ENCODE measurements at places on chromosomes 1 and 21.

- DNase-seq: no peak
Observed at GRCh38 chr1:246317332-246318035, 189.6 kb downstream of the SMYD3 start.

GRCh38 chr1:3477241-3477995, 23.0 kb downstream of the ARHGEF16 start:
- DNase-seq: no peak

DNA sequence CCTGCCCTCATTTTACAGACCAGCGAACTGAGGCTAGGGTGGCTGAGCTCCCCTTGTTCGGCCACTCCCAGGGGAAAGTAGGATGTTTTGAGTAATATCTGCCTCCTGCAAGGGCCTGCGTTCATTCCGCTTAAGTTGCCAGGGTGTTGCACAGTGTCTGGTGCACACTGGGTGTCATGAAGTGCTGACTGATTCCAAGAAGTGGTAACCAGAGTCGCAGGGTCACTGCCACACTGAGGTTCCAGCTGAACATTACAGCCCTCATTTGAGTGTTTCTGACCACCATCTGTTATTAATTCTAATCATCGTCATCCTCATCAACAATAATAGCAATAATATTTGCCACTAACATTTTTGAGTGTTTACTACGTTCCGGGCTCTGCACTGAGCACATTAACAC, 250.6 kb downstream of the KAZN start:
- DNase-seq: no peak

DNA sequence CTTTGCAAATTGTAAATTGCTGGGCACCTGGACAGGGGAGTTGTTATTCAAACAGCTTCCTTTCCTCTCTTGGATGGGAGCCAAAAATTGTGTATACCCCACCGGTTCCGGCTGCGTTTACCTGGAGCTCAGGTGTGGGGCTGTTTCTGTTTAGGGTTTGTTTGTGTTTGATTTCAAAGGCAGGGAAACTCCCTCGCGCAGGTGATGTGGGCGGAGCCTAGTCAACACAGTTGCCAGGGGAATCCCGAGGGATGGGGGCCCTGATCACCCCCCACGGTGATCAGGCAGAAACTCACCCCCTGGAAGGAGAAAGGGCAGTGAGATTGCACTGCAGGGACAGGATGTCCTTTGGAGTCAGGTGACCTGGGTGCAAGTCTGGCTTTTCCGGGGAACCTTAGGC, 28.3 kb downstream of the CDCP2 start:
- DNase-seq: peak; percentile 4

DNA sequence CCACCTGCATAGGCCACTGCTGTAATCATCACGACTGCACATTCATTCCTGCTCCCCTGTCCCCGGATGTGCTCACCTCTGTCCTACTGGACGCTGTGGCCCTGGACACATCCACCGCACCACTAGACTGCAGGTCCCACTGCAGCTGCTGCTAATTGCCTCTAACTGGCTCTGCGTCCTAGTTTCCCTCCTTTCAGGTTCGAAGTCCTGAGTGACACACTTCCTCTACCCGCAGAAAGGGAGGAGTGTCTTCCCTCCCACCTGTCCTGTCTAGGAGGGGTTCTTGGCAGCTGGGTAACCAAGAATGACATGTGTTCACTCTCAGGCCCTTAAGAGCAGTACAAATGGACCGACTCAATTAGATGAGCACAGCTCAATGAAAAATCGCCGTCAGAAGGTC, 40.5 kb upstream of the ITPKB start:
- peak; percentile 38 for DNase-seq

DNA sequence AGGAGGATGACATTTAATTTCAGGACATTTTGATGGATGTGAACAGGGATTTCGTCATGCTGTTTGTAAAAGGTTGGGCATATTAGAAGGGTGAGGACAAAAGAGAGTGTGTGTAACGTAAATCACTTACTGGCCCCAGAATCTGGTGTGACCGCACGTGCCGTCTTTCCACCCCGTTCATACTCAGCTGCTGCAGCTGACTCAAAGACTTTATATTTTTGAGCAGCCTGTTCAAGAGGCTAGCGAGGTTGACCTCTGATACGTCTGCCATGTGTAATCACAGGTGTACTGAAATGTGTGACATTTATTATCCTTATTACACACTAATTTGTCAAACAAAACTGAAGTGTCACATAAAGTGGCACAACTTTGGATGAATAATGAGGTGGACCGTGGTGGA, 66.5 kb upstream of the ERRFI1 start:
- DNase-seq: no peak

GRCh38 chr1:107056426-107057196, at the start of gene PRMT6:
Gene PRMT6, plus strand, starts transcription at chr1:107056674. Its CDS starts 42 bp downstream, at chr1:107056716.
- peak; percentile 81 for DNase-seq

DNA sequence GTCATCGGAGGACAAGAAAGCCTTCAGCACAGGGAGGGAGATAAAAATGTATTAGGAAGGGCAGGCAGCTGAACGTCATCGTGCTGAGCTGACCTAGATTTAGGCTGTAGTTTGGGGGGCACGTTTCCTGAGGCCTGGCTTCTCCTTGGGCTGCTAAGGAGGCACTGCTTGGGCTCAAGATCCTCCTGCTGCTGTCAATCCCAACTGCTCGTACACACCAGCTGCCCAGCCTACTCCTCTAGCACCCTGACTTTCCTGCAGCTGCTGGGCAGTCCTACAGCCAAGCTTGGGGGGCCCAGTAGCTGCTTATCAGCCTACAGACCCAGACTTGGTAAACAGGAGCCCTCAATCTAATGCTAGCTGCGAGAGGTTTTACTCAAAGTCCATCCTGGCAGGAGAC, 6.2 kb downstream of the TMEM35B start:
- DNase-seq: no peak

DNA sequence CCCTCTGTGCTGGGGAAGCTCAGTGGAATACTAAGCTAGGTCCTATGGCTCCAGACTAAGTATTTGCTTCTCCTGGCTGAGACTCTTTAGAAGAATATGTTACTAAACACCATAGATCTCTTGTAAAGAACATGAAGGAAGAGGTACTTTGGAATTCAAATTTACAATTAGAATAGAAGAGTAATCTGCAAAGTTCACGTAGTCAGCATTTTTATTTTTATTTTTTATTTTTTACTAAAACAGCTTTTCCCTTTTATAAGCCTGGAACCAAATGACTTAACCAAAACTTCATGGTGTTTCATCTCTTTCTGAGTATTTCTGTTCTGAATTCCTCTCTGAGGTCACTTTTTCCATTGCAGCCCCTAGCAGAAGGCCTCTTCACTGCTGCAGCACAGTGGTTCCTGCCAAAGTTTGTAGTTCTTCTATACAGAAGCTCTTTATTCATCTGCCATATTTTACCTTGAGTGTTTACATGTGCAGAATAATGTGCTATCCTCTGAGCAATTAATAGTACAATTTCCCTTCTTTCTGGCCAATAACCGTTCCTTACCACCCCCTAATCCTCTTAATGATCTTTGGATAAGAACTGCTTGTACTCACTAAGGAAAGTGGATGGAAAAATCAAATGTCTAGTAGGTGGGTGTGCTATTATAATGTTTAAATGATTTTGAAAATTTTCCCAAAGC, 27.2 kb downstream of the TSEN15 start:
- no peak for DNase-seq

GRCh38 chr1:28078680-28079626, 9.5 kb downstream of the EYA3 start:
- no peak for DNase-seq

GRCh38 chr21:43262427-43262826, 93.6 kb downstream of the CRYAA start:
- no peak for DNase-seq

DNA sequence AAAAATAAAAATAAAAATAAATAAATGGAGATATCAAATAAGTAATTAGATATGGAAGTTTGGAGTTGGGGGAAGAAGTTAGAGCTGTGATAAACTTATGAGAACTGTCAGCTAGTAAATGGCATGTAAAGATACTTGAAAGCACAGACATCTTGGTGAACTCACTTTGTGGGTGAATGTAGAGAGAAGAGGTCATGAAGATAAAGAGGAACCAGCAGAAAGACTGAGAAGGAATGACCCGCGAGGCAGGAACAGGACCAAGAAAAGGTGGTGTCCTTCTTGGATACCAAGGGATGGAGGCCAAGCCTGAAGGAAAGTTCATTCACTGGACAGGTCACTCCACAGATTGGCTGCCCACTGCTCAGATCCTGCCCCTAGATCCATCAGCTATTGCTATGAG, 4.7 kb upstream of the CAPZB start:
- DNase-seq: no peak

GRCh38 chr21:32135401-32136363, 143.2 kb downstream of the MIS18A start:
- no peak for DNase-seq

DNA sequence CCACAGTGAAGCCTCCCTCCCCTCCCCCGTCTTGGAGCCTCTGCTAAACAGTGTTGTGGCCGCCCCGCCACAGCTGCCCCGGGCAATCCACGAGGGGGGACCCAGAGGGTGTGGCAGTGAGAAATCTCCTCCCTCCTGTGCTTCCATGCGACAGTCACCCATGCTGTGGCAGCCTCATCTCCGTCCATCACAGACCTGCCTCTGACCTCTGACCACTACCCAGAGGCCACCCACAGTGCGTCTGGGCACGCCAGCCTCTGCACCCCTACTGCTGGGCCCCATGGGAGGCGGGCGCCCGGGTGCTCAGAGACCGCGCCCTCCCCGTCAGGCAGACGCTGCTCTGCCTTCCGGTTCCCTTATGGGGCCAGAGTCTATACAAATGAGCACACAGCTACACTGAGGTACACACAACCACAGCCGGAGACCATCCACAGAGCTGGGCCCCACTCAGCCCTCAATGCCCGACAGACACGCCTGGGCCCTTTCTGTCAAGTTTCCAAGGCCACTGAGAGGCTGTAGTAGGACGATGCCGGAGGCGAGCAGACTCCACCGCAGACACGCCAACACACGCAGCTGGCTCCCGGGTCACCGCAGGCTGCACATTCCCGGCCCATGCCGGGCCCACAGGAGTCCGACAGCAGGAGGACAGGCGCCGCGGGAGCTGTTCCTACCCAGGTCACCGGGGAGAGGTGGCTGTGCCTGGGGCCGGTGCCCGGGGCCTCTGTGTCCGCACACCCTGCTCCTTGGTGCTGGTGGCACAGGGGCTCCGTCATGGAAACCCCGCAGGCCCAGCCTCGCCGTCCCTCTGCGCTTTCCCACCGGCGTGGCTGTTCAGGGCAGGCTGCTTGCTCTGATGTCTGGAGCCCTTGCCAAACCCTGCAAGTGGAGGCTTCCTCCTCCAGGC, 23.9 kb upstream of the TMEM52 start:
- no peak for DNase-seq

GRCh38 chr1:220521778-220522177, 6.2 kb upstream of the MARK1 start:
- DNase-seq: peak; percentile 73

DNA sequence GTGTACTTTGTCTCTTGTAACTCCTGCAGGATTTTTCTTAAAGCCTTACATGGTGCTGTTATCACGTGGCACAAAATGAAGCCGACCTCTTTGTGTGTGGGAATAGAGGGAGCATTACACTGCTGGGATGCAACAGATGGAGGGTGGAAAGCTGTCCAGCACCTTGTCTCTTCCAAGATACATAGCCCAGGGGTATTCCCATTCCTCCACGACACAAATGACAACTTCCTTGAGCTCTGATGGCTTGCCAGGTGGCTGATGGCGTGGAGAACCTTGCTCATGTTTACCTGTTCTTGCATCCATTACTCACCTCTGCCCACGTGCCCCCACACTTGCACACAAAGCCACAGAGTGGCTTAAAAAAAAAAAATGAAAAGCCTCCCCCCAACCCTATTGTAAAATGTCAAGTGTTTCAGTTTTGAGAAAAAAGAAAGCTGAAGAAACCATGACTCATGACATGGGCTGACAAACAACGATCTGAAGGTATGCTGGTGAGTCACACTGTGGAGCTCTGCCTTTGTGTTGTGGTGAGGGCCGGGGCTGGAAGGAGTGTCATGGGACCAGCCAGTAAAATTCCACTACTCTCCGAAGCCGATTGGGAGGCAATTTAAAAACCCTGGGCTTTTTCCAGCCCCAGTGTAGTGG, 32.0 kb upstream of the ATP5PO start:
- DNase-seq: peak; percentile 25

GRCh38 chr21:44539991-44540666, at the start of gene KRTAP10-1:
Gene KRTAP10-1, minus strand, starts transcription at chr21:44540195. Its CDS starts 45 bp downstream, at chr21:44540150.
- DNase-seq: no peak

- no peak for DNase-seq
Observed at GRCh38 chr1:25566730-25567341, 23.4 kb downstream of the LDLRAP1 start.

GRCh38 chr1:222938986-222939385, 124.1 kb downstream of the DISP1 start:
- no peak for DNase-seq

- DNase-seq: no peak
Observed at GRCh38 chr1:221035662-221036153, 156.5 kb downstream of the HLX start.

GRCh38 chr21:45833414-45833813, 148.2 kb upstream of the COL6A1 start:
- DNase-seq: no peak

- DNase-seq: no peak
Observed at GRCh38 chr1:165143437-165144065, 213.0 kb downstream of the LMX1A start.

DNA sequence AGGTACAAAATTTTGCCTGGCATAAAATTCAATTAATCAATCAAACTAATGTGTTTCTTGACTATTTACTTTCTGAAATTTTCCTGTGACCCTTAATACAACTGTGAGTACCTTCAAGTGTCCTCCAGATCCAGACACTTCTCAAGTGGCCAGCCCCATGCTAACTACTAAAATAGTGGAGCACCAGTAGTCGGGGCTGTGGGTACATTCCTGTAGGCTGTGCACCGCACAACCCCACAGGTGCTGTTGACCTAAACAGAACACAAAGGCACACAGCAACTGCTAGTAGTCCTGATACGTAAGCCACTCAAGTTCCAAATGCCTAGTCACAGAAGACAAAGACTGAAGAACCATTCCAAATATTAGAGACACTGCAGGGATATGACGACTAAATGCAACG, 36.6 kb downstream of the TMEM50B start:
- DNase-seq: no peak

DNA sequence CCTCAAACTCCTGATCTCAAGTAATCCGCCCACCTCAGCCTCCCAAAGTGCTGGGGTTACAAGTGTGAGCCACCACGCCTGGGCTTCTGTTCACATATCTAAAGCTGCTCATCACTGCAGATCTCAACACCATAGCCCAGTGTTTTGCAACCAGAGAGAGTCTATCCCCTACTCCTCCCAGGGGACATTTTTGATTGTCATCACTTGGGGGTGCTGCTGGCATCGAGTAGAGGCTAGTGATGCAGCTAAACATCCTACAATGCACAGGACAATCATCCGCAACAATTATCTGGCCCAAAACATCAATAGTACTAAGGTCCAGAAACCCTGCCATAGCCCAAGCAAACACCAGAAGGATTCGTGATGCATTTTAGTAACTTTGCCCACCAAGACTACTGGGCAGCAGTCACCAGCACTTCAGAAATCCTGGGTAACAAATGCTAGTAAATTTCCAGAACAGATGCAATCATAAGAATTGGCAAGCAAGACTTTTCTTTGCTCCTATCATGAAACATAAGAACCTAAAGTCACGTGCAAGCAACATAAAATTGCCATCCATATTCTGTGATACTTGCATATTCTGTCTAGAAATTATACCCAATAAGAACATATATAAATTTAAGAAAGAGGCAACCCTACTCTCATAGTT, 159.2 kb downstream of the APP start:
- no peak for DNase-seq

GRCh38 chr1:156582388-156583017, 3.0 kb downstream of the TTC24 start:
- no peak for DNase-seq

GRCh38 chr1:58850636-58851035, 66.8 kb upstream of the JUN start:
- no peak for DNase-seq

GRCh38 chr1:228276901-228277490, 69.2 kb downstream of the OBSCN start:
- no peak for DNase-seq
